ENCODE measurements at places on chromosomes 2 and 18.

- DNase-seq = no peak
Measured at GRCh38 chr2:96320728-96321622, 4.1 kb upstream of the ITPRIPL1 start.

DNA sequence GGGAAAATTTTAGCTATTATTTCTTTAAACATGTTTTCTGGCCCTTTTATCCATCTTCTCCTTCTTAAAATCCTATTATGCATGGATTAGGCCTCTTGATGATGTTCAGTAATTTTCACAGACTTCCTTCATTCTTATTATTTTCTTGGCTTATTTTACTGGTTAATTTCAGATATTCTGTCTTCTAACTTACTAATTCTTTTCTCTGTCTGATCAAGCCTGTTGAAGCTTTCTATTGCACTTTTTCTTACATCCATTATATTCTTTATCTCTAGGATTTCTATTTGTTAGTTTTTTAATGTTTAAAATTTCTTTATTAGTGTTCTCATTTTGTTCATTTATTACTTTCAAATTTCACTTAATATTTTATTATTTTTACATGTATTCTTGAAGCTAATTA lies 105.3 kb upstream of the GALNT13 start:
- DNase-seq = no peak

DNA sequence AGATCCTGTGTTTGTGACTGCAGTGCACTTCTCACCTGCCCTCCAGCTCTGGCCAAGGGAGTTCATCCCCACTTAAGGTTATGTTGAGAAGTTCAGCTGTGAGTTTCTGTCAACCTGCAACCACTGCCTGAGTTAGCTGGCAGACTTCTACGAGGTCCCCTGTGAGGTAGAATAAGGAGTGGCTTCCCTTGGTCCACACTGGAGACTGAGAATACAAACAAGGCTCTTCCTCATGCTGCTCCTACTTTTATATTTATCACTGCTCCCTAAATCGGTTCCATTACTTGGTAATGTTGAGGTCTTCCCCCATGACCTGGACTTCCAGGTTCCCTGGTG lies 353.2 kb upstream of the CWC22 start:
- DNase-seq = no peak

DNA sequence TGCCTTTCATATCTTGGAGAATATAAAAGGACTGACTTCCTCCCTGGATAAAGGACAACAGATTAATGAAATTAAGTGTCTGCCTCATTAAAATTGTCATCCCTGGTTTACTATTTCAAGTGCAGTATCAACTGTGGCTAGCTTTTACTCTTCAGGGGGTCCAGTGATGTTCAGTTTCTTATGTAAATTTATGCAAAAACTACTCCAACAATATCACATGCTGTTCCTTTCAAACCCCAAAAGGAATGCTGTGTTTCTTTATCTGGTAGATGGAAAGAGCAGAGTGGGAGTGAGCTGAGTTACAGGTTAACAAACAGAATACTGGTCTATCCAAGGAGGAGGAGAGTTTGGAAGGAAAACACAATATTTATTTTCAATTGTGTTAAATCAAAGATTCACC lies 283.7 kb upstream of the VWC2L start:
- DNase-seq = no peak

DNA sequence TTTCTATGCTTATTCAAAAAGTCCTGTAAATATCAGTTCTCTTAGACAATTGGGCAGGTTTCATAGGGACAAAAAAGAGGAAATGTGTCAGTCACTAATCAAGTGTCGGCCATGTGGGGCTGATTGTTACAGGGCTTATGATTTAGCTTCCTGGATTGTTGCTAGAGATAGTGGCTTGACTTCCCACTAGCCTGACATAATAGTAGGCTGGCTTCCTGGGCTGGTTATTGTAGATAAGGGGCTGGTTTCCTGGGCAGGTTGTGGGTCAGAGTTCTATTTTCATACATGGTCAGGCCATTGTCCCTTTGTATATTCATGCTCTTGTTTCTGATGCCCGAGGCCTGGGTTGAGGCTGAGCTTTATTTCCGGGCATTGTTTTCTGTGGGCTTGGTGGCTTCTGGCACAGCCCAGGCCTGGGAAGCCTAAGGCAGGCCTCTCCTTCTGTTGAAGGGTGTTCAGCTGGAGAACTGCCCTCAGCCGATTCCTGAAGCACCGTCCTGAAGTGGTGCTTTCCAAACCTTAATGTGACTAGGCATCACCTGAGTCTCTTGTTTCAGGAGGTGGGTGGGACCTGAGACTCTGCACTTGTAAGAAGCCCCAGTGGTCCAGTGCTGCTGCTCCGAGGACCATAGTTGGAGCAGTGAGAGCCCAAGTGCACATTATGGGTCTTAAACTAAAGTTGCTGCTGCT lies 37.0 kb downstream of the CD8B2 start:
- no peak for DNase-seq

DNA sequence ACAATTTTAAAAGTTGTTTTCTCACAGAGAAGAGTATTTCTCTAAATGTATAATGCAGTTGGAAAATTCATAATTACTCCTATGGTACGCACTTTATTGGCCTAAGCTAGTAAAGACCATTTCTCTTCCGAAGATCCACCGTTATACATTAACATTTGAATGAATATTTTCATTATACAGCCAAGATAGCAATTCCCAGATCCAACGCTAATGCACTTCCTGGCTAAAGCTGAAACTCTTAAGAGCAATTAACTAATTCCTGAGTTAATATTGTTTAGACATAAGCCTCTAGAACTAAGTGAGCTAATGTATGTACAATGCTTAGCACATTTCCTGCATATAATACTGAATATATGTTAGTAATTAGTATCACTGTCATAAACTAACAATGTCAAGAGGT lies 56.2 kb downstream of the PDK1 start:
- DNase-seq = no peak

- no peak for DNase-seq
Measured at GRCh38 chr2:30267161-30267975, 36.0 kb downstream of the LBH start.

DNA sequence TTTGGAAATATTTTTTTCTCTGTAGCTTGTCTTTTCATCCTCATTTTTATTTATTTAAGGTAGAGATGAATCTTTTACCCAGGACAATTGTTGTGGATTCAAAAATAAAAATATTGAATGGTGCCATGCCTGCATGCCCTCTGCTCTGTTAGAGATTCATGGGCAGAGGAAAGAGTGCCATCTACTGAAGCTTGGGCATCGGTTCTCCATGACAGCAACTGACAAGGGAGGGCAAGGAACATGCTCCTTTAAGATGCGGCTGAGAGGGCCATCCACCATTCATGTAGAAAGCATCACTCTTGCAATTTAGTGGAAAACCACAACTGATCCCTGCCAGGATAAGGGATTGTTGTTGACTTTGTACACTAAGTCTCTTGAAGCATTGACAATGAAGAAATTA lies 79.9 kb downstream of the PARD3B start:
- DNase-seq = no peak

GRCh38 chr2:129078548-129078947 lies 759.9 kb upstream of the HS6ST1 start:
- no peak for DNase-seq

GRCh38 chr2:108925735-108926134 lies 63.3 kb downstream of the EDAR start:
- DNase-seq = no peak

DNA sequence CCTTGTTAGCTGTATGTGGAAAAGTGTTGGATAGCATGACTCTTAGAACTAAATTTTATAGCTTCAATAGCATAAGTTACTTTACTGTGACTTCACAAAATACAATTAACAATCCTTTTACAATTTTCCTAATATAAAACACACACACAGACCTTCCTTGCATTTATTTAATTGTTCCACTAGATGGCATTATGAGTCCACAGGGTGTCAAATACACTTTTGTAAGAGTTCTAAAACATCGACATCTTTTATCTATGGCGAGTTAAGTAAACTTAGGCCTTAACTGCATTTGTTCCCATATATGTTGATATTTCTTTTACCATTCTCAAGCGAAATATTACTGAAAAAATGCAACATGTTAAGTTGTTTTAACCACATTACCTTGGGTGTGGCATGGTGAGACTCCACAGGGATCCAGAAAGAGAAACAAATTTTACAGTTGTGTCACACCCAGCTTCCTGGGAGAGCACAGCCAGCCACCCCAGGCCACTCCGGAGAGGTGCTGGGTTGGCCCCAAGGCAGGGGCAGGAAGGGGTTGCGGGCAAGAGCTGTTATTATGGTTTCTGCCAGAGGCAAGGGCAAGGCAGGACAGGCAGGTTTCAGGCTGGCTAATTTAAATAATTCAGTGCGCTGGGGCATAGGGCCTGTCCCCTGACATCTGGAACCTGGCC lies 312.4 kb upstream of the MC4R start:
- peak; percentile 3 for DNase-seq

DNA sequence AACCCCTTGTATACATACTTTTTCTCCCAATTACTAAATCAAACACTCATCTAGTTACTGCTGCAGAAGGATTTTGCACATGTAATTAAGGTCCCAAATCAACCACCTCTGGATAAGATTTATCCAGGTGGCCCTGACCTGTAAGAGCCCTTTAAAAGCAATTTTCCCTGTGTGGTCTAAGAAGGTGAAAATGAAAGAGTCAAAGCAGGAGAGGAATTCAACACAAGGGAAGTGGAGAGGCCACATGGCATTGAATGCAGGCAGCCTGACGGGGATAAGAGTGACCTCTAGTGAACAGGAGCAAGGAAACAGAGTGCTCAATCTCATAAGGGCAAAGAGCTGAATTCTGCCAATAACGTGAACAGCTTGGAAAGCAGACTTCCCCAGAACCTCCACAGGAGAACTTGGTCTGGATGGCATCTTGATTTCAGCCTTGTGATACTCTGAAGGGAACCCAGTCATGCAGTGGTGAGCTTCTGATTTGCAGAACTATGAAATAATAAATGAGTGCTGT lies 27.2 kb downstream of the PPP3R1 start:
- peak; percentile 64 for DNase-seq

- DNase-seq = no peak
Measured at GRCh38 chr18:23101861-23102432, 33.3 kb upstream of the CABLES1 start.

- no peak for DNase-seq
Measured at GRCh38 chr18:58915995-58916394, 51.3 kb downstream of the ZNF532 start.

- no peak for DNase-seq
Measured at GRCh38 chr18:44651478-44651877, 29.2 kb upstream of the SETBP1 start.

DNA sequence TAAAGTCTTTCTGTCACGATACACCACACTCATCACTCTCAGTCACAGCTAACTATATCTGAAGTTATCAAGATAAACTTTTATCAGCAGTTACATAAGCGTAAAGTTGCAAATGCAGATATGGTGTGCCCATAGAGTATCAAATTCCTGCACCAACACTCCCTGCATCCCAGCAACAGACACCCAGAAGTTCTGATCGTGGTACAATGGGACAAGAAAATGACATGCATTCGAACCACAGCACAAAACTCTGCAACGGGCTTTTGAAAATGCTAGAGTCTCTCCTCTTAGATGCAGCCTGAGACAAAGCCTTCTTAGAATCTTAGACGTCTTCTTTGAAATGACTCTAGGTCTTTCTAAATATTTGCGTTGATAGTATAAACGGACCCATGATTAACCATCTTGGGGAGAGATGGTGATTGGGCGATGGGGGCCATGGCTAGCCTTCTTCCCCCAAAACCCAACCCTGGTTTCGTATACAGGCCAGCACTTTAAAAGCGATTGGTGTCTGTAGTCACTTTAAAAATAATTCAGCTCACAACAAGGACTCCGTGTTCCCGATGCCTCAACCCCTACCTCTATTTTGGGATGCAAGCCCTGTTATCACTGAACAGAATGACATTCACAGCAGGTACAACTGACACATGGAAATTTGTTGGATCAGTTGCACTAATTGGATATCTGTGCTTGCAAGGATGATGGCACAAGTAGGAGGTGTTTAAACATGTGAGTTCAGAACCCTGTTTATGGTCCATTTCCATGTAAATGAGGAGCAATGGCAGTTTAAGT lies 286.6 kb downstream of the MYT1L start:
- DNase-seq = no peak

- peak; percentile 94 for DNase-seq
Measured at GRCh38 chr2:200383380-200384110, 77.1 kb downstream of the SPATS2L start.

DNA sequence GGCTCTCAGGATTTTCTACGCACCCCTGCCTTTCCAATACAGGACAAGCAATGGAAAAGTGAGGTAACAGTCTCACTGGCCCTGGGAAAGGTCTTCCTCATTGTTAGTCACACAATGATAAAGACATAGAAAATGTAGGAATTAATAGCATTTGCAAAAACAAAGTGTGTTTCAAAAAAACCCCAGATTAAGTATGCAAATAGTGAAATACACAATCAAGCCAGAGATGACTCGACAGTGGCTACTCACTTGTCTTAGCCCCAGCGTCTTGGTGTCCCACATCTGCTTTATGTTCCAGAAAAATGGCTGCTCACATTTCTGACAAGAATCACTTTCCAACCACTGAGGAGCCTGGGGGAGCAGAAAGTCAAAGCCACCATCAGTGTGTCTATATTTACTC lies 47.0 kb upstream of the AP1S3 start:
- peak; percentile 44 for DNase-seq

GRCh38 chr2:38700881-38701458 lies 35.1 kb downstream of the GALM start:
- DNase-seq = no peak

- DNase-seq = no peak
Measured at GRCh38 chr18:48792141-48792540, 158.6 kb downstream of the SMAD7 start.

- DNase-seq = no peak
Measured at GRCh38 chr2:217231724-217232123, 371.9 kb upstream of the TNP1 start.

DNA sequence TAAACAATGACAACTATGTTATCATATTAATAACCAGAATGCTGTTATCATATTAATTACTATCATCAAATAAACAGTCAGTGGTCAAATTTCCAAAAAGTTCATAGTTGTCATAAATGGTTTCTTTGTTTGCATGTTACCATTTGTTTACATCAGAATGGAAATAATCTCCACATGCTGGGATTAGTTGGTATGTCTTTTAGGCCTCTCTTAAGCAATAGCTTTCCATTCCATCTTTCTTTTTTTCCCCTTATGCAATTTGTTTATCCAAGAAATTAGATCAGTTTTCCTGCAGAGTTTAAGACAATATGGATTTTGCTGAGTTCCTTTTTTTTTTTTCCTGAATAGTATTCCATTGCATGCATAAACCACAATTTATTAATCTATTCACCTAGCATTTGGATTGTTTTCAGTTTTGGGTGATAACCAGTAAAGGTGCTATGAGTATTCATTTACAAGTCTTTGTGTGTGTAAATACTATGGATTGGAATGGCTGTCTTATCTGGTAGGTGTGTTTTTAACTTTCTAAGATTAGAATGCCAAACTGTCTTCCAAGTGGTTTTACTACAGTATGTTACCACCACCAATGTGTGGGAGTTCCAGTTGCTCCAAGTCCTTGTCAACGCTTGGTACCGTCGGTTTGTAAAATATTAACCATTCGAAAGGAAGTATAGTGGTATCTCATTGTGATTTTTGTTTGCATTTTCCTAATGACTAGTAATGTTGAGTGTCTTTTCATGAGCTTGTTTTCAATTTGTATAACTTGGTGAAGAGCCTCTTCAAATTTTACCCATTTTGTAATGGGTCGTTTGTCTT lies 33.3 kb upstream of the TXNDC2 start:
- DNase-seq = no peak
